ENCODE measurements at places on chromosomes 1 and 21.

DNA sequence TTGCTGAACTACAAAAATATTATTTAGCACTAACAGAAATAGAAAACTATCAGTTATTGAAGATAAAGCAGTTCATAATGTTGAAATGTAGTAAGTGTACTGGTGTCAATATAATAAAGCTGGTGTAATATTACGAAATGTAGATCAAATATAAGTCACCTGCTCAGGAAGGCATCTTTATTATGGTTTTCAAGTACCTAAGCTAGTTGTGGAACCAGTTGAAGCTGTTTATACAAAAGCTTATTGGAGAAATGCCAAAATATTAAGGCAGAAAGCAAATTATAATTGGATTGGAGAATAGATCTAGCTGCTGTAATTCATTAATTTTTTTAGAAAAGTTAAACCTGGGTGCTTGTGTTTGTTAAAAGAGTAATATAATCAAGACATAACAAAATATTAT lies 6.2 kb upstream of the MARK1 start:
- DNase-seq, result no peak

DNA sequence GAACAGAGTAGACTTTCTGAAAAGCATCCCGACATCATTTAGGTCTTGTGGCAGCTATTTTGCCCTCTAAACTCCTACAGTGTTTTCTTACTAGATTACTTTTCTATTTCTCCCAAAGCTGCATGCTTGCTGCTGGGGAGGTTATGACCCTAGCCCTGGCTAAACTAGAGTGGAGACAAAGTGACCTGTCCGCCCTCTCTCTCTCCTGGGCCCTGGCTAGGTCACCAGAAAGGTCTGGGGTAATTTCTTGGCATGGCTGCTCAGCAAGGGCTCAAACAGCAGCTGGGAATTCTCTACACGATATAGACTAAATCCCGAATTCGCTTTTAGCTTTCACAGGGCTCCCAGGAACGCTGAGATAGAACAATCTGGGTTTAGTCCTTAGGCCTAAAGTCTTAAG lies 84.5 kb upstream of the KCNE2 start:
- no peak for DNase-seq

GRCh38 chr1:204190212-204191211 lies 5.8 kb downstream of the KISS1 start:
- no peak for DNase-seq

DNA sequence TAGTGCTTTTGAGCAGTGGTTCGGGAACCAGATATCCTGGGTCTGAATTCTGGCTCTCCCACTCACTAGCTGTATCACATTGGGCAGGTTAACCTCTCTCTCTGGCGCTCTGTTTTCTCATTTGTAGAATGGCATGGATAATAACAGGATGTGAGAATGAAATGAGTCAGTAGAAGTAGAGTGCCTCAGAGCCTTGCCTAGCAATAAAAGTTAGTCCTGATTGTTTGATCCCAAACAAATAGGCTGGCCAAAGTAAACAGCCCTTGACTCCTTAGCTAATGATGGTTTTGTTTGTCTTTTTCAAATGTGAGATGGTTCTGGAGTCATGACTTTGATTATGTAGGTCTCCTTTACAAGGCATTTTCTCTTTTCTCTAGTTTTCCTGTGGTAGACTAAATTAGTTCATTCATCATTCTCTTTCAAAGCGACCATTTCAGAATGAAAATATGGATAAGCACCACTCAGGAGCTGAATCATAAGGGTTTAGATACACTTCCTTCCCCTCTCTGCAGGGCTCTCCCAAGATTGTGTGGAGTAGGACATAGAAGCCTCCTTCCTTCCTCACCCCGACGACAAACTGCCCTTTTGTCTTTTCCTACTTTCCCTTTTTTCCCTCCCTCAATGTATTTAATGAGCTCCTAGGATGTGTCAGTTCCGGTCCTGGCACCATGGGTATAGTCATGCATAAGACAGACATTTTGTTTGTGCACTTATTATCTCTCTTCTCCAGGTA lies 23.1 kb downstream of the KIAA0040 start:
- DNase-seq, result no peak

DNA sequence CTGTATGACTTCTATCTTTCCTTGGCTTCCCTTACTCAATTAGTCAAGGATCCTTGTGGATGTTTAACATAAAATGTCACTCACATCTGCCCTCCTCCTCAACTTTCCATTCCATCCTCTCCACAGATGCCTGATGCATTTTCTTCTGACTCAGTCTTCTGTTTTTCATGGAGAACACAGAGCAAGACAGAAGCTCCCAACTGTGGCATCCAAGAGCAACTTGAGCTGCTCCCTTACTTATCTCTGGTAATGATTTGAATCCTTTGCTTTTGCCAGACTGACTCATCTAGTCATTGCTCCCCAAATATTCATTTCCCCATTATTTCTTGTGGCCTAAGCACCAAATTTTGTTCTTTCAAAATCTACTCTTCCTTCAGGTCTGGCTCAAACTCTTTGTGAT lies 120.6 kb downstream of the LYPLAL1 start:
- no peak for DNase-seq

DNA sequence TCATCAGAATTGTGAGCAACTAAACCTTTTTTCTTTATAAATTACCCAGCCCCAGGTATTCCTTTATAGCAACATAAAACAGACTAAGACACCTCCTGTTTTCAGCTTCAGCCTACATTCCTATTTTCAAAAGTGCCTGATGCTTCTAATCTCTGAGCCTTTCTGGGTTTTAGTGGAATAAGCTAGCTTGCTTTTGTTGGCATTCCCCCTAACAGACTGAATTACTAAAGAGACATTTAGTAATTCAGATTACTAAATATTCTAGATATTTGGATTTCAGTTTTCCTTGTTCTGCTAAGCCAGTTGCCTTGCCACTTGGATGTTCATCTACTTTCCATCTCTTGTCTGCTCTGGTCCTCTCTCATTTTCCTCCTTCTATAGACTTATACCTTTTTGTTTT lies 10.5 kb upstream of the GNG12 start:
- no peak for DNase-seq

DNA sequence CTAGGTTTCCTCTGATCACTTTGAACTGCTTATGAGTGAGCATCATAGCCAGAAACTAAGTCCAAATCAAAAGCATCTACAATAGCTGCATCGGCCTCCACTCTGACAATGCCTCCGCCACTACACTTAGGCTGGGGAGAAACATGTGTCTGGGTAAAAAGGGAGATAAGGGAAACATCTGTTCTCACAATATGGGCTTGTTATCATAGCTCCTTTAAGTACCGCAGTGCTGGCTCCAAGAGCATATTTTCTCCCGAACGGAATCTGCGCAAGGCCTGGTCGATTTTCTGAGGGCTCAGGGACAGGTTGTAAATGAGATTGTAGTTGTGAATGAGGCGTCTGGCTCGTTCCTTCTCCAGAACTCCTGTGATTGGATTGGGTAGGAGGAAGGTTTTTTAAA lies 63.9 kb upstream of the CYP2J2 start:
- no peak for DNase-seq

DNA sequence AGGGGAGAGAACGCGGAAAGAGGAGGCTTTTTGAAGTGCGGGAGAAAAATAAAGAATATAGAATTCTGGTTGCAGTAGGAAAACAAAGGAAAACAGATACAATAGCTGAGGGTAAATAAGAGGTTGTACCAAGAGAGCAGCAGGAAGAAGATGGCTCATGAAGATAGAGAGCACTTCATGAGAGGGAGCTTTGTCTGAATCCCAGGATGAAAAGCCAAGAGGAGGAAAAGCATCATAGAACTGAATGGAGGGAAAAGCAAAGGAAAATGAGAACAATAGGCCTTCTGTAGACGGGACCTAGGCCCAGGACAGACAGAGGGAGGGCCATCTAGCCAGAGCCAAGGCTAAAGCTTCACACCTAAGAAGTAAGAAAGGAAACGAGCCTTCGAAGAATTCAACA lies 49.5 kb downstream of the ATP6V1G3 start:
- DNase-seq, result no peak

DNA sequence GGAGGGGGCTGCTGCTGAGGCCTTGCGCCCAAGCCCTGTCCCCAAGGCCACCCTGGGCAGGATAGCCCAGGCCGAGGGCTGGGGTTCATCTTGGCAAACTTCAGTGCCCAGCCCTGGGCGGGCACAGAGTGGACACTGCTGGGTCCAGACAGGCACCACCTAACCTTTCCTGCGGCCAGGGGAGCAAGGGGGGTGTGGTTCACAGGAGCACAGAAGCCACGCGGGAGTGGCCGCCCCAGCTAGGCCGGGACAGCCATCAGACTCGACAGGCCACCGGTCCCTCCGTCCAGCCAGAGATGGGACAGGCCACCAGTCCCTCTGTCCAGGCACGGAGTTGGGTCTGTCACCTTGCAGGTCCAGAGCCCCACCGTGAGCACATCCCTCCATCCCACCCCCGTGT lies 28.9 kb downstream of the ARHGEF16 start:
- DNase-seq, result no peak

GRCh38 chr1:8362701-8363101 lies 44.8 kb downstream of the SLC45A1 start:
- DNase-seq, result no peak

- DNase-seq, result no peak
Measured at GRCh38 chr21:25578056-25578961, 29.0 kb downstream of the MRPL39 start.

DNA sequence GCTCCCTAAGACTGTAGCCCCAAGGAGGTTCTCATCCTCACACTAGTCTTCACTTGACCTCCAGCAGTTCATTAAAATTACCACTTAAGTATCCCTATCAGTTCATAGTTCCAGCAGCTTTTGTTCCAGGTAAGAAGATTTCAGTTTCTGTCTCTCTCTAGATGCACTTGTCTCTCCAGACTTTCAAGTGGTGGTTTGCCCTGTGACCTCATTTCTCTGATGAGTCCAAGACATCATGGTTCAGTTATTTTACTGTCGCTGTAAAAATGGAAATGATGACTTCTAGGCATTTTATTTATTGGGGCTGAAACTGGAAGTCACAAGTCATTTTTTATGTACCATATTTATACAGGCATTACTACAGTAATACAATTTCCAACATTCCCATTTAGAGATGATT lies 17.9 kb upstream of the RGS18 start:
- no peak for DNase-seq

DNA sequence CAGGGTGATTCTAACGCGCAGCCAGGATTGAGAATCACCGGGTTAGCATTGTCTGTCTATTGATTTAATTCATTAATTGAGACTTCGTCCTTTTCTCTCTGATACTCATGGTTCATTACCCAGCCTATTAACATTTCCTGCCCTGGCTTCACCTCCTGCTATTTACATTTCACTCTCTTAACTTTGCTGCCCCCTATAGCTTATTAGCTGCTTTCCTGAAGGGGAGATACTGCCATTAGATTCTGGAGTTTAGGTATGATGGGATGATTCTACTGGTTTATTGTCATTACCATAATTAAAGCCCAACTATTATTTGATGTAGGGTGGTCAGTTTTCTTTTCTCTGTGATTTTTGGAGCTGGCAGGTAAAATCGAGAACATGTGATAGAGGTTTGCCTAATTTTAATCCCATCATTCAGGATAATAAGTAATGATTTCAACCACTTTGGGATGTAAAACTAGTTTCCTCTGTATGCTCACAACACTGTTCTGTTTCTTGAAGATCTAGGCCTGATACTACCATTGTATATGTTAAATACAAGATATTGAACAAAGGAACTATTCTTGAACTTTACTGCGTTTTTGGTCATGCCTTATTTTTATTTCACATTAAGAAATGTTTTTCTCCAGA lies 6.4 kb downstream of the PPP2R5A start:
- DNase-seq, result no peak

DNA sequence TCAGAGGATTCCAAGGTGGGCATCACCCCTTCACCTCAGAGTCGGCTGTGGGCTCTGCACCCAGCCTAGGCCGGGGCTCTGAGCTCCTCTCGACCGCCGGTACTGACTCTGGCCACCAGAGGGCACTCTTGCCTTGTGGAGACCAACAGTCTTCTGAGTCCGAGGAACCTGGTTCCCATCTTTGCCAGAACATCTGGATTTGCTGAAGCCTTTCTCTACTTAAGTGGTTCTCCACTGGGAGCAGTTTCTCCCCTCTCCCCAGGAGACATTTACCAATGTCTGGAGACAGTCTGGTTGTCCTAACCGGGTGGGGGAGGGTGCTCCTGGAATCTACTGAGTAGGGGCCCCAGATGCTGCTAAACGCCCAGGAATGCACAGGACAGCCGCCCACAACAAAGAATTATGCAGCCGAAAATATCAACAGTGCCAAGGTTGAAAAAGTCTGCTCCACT lies 9.4 kb downstream of the ETV3L start:
- peak; percentile 73 for DNase-seq

DNA sequence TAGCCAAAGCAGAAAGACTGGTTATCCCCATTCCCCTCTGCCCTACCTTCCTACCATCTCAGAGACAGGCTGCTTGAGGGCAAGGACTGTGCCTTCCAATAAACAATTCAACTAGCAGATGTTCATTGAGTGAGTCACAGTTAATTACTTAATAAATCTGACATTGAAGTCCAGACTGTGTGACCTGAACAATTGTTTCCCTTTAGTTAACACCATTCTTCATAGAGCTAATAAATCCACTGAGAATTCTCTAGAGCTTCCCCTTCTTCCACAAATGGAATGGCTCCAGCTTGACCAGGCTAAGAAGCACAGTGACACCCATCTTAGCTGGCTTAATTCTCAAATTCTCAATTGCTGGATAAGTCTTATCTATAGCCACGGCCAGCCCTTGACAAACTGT lies 61.9 kb upstream of the GJA5 start:
- no peak for DNase-seq

DNA sequence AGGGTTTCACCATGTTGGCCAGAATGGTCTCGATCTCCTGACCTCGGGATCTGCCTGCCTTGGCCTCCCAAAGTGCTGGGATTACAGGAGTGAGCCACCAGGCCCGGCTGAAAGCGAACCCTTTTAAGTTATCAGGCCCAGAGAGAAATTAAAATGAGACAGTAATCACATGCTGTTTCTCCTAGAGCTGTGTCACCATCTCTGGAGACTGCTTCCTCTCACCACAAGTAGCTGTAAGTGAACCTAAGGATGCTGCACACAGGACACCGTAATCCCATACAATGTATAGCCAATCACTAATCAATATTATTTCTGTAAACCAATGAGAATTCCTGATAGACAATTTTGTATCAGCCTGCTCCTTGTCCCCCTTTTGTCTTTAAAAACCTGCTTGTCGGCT lies 5.7 kb upstream of the CSTB start:
- DNase-seq, result no peak

GRCh38 chr1:79042117-79042516 lies 35.6 kb upstream of the ADGRL4 start:
- DNase-seq, result no peak

DNA sequence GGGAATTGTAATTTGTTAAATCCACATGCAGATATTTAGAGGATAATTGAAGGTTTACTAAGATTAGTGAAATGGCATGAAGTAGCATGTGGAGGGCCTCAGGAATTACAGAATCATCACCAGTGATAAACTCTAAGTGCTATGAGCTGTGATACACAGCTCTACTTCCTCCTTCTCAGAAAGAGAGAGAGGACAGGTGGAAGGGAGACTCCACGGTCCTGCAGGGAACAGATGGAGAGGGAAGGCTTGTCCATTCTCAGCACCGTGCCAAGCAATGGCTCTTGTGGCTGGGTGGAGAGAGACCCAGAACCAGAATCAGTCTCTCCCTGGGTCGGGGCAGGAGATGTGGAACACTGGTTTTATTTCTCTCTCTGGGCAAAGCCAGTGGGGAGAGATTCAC lies 27.8 kb upstream of the LYPD8 start:
- DNase-seq, result no peak

GRCh38 chr1:229888157-229888556 lies 178.9 kb upstream of the GALNT2 start:
- no peak for DNase-seq

GRCh38 chr1:173122958-173123852 lies 72.5 kb upstream of the TNFSF18 start:
- no peak for DNase-seq

GRCh38 chr1:118013938-118014337 lies 84.4 kb downstream of the WDR3 start:
- DNase-seq, result no peak

GRCh38 chr1:33000427-33001026 lies 35.9 kb upstream of the RNF19B start:
- no peak for DNase-seq
